ENCODE measurements at places on chromosomes 3 and 15. TPM values are rescaled to one million over a fixed set of nuclear protein-coding genes. Genes with fewer than 3 reads are reported as not detected.

GRCh38 chr3:128559486-128560225 is 66.7 kb upstream of the GATA2 start:
- no peak overlapping the region for H3K4me3 ChIP-seq
- H3K27me3 ChIP-seq = no peaks in the 10 kb centered on the region
- H3K27ac ChIP-seq = no peak overlapping the region
- DNase-seq = no peak
- no peaks in the 10 kb centered on the region for H3K4me1 ChIP-seq
- H3K36me3 ChIP-seq = no peaks in the 10 kb centered on the region

The ALAS1 gene
- total RNA-seq = 72.2 TPM

GRCh38 chr3:192092388-192093005 is 631.5 kb downstream of the PYDC2 start:
- H3K27me3 ChIP-seq = no peaks in the 10 kb centered on the region
- no peak for DNase-seq
- H3K36me3 ChIP-seq = no peaks in the 10 kb centered on the region
- no peaks in the 10 kb centered on the region for H3K4me1 ChIP-seq
- no peak overlapping the region for H3K4me3 ChIP-seq

The CHRFAM7A gene
- total RNA-seq = not detected

DNA sequence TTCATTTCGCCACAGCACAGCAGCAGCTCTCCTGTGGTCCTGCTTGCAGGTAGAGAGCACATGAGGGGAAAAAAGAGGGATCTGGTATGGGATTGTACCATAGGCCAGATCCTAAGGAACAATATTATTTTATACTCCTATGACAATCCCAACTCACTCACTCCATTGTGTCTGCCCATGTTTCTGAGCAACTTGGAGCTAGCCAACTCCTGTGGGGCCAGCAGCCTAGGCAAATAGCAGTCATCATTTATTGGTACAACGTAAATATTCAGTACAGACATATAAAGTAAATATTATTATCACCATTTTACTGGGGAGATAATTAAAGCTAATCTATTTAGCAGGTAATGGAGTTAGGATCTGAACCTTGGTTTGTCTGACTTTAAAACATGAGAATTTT is 148.4 kb downstream of the MECOM start:
- no peak overlapping the region for H3K4me3 ChIP-seq
- H3K4me1 ChIP-seq = no peaks in the 10 kb centered on the region
- H3K27ac ChIP-seq = no peak overlapping the region
- no peaks in the 10 kb centered on the region for H3K27me3 ChIP-seq
- H3K36me3 ChIP-seq = no peaks in the 10 kb centered on the region
- no peak for DNase-seq

- no peaks in the 10 kb centered on the region for H3K27me3 ChIP-seq
- H3K27ac ChIP-seq = no peak overlapping the region
- no peaks in the 10 kb centered on the region for H3K36me3 ChIP-seq
- DNase-seq = no peak
Measured at GRCh38 chr3:161149529-161149928, 44.4 kb upstream of the B3GALNT1 start.

The VEPH1 gene
- total RNA-seq = not detected

DNA sequence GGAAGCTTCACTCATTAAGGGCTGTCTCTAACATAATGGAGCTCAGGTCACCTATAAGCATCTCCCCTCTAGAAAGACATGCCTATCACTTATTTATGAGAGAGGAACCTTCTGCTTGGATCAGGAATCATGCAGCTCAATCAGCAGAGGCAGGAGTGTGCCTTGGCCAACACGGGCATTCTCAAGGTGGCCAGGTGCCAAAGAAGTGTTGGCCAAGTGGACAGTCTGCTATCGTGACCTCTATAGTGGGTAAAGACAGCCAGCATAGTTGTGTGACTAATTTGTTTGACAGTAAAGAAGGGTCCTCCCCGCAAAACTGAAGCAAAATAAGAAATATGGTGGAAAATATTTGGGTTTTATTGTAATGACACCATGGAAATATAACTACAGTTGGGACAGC is 14.7 kb upstream of the AGTR1 start:
- H3K4me1 ChIP-seq = no peaks in the 10 kb centered on the region
- DNase-seq = no peak
- no peaks in the 10 kb centered on the region for H3K27me3 ChIP-seq
- H3K4me3 ChIP-seq = no peak overlapping the region
- no peak overlapping the region for H3K27ac ChIP-seq

DNA sequence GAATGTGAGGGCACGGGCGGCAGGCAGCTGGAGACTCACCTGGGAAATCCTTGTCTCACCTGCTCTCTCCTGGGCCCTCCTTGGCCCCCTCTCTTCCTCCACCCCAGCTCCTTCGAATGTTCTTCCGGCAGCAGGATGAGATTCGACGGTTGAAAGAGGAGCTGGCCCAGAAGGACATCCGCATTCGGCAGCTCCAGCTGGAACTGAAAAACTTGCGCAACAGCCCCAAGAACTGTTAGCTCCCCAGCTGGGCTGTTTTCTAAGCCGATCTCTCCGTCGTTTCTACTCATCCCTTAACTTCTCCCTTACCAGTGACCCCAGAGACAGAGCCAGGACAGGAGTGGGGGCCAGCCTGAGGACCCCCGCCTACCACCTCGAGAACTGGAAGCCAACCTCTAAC is 95.0 kb downstream of the ANP32A start:
- H3K36me3 ChIP-seq = no peaks in the 10 kb centered on the region
- no peaks in the 10 kb centered on the region for H3K27me3 ChIP-seq
- H3K27ac ChIP-seq = no peak overlapping the region
- H3K4me1 ChIP-seq = no peaks in the 10 kb centered on the region

GRCh38 chr15:42154212-42154941 is 2.1 kb downstream of the PLA2G4F start:
- H3K27me3 ChIP-seq = no peaks in the 10 kb centered on the region
- H3K4me1 ChIP-seq = no peaks in the 10 kb centered on the region
- DNase-seq = no peak
- H3K4me3 ChIP-seq = no peak overlapping the region

DNA sequence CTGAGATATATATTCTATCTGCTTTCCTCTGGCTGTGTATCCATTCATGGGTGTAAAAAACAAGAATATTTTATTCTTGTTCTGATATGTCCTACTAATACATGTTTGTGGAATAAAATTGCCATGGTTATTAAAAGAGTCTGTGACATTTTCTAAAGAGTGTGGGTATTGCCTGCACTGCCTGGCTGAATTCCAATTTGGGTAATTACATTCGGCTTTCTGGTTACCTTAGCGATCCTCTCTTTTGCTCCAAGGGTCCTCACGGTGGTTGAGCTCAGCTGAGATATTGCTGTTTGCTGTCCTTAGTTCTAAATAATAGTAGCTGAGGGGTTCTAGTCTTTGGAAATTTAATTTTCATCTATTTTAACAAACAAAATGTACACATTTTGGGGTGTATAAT is 301.4 kb upstream of the DNAJC19 start:
- H3K27ac ChIP-seq = no peak overlapping the region
- no peak overlapping the region for H3K4me3 ChIP-seq
- H3K27me3 ChIP-seq = no peaks in the 10 kb centered on the region
- no peaks in the 10 kb centered on the region for H3K36me3 ChIP-seq
- no peak for DNase-seq
- H3K4me1 ChIP-seq = no peaks in the 10 kb centered on the region

The IL17RE gene
- 1.2 TPM for total RNA-seq

GRCh38 chr15:55942332-55942731 is 51.1 kb downstream of the NEDD4 start:
- no peaks in the 10 kb centered on the region for H3K27me3 ChIP-seq
- no peaks in the 10 kb centered on the region for H3K36me3 ChIP-seq
- no peak overlapping the region for H3K4me3 ChIP-seq
- no peak for DNase-seq
- no peak overlapping the region for H3K27ac ChIP-seq
- no peaks in the 10 kb centered on the region for H3K4me1 ChIP-seq

Data from CD8-positive, alpha-beta memory T cell (primary cell).